MCF 10A (cell line): ENCODE measurements at places on chromosomes 2 and 18. TPM values are rescaled to one million over a fixed set of nuclear protein-coding genes. Genes with fewer than 3 reads are reported as not detected.
A peak's percentile ranks its signal among the peaks of the same experiment; 100 is the strongest.

- no peak overlapping the region for H3K4me3 ChIP-seq
- no peaks in the 10 kb centered on the region for H3K27me3 ChIP-seq
- H3K4me1 ChIP-seq, result peaks cover 17% of the 10 kb centered on the region
- H3K36me3 ChIP-seq, result peaks cover 6% of the 10 kb centered on the region
Observed at GRCh38 chr2:58098254-58099095, 51.9 kb downstream of the VRK2 start.

GRCh38 chr2:230896346-230897115, 28.5 kb downstream of the GPR55 start:
- DNase-seq, result no peak
- no peak overlapping the region for H3K4me3 ChIP-seq
- H3K36me3 ChIP-seq, result no peaks in the 10 kb centered on the region
- H3K4me1 ChIP-seq, result no peaks in the 10 kb centered on the region
- H3K27me3 ChIP-seq, result peaks cover 27% of the 10 kb centered on the region
- no peak overlapping the region for H3K27ac ChIP-seq

Gene ABCA12
- total RNA-seq, result 36.1 and 37.8 TPM in 2 replicates

Gene PPP1R1C
- total RNA-seq, result not detected in 2 replicates

GRCh38 chr2:188410504-188411235, 119.0 kb downstream of the GULP1 start:
- no peaks in the 10 kb centered on the region for H3K4me1 ChIP-seq
- no peak overlapping the region for H3K4me3 ChIP-seq
- no peak overlapping the region for H3K27ac ChIP-seq
- H3K27me3 ChIP-seq, result no peaks in the 10 kb centered on the region
- no peaks in the 10 kb centered on the region for H3K36me3 ChIP-seq

Gene GAL3ST2
- 0.37 TPM in 1 of 2 replicates, not detected in the other for total RNA-seq

Gene IL37
- total RNA-seq, result not detected in 2 replicates

- no peak for DNase-seq
- H3K27ac ChIP-seq, result no peak overlapping the region
- H3K4me3 ChIP-seq, result no peak overlapping the region
- H3K4me1 ChIP-seq, result peaks cover 17% of the 10 kb centered on the region
- H3K27me3 ChIP-seq, result no peaks in the 10 kb centered on the region
Observed at GRCh38 chr2:68769586-68770270, 35.1 kb downstream of the ARHGAP25 start.

Gene C1QL2
- total RNA-seq, result not detected in 2 replicates

Gene MAP2
- 16.2 and 40.2 TPM in 2 replicates for total RNA-seq

DNA sequence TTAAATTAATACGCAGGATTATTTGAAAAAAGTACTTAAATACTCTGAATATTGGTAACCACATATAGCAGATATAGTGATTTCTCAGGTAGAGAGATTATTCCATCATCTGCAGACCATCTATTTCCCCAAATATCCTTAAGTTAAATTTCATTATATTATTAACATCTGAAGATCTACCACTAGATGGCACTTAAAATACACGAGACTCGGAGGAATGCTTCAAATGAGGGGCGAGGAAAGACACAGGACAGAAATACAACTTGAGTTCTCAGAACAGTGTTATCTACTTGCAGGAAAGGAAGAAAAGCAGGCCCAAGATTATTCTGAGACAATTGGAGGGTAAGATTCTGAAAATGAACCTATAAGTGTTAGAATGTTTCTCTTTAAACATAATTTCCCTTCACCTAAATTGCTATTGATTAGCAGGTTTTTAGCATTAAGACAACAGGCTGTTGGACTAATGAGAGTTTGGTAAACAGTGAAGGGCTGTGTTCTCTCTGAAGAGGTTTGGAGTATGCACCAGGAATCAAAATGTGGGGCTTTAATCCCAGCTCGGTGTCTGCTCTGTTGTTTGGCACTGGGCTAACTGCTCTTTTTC, 76.9 kb upstream of the GCFC2 start:
- H3K27ac ChIP-seq, result peak overlapping the region; percentile 71
- peak; percentile 58 for DNase-seq
- peaks cover 28% of the 10 kb centered on the region for H3K4me1 ChIP-seq
- H3K4me3 ChIP-seq, result no peak overlapping the region

- no peaks in the 10 kb centered on the region for H3K27me3 ChIP-seq
- no peak overlapping the region for H3K4me3 ChIP-seq
- no peak for DNase-seq
- H3K27ac ChIP-seq, result no peak overlapping the region
- H3K36me3 ChIP-seq, result no peaks in the 10 kb centered on the region
Observed at GRCh38 chr2:234355021-234355720, 141.7 kb downstream of the ARL4C start.

DNA sequence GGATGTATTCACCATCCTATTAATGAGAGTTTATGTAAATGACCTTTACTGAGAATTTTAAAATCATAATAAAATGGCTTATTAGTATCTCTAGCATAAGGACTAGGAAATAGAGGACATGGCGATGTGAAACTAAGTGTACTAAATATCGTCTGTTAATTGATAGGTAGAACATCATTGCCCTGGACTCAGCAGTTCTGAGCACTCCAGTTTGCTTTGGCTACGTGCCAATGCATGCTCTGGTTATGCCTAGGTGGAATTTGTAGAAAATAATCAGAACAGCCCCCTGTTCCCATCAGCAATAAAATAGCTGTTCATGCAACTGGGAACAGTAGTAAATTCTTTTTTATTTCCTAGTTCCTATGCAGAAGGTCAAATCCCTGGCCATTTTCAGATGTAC, 247.8 kb downstream of the DOK6 start:
- no peak overlapping the region for H3K4me3 ChIP-seq
- DNase-seq, result peak; percentile 6
- H3K4me1 ChIP-seq, result no peaks in the 10 kb centered on the region
- no peak overlapping the region for H3K27ac ChIP-seq

- H3K27ac ChIP-seq, result no peak overlapping the region
- H3K4me1 ChIP-seq, result no peaks in the 10 kb centered on the region
- no peak for DNase-seq
- no peak overlapping the region for H3K4me3 ChIP-seq
Observed at GRCh38 chr2:52844701-52845423, 922.7 kb upstream of the CHAC2 start.

GRCh38 chr2:158688721-158689120, 106.4 kb upstream of the DAPL1 start:
- H3K27ac ChIP-seq, result no peak overlapping the region
- H3K27me3 ChIP-seq, result no peaks in the 10 kb centered on the region
- H3K36me3 ChIP-seq, result no peaks in the 10 kb centered on the region

Gene ATP6V1C2
- total RNA-seq, result 0.19 and 0.47 TPM in 2 replicates

Gene TUBB8B
- total RNA-seq, result not detected in 2 replicates

DNA sequence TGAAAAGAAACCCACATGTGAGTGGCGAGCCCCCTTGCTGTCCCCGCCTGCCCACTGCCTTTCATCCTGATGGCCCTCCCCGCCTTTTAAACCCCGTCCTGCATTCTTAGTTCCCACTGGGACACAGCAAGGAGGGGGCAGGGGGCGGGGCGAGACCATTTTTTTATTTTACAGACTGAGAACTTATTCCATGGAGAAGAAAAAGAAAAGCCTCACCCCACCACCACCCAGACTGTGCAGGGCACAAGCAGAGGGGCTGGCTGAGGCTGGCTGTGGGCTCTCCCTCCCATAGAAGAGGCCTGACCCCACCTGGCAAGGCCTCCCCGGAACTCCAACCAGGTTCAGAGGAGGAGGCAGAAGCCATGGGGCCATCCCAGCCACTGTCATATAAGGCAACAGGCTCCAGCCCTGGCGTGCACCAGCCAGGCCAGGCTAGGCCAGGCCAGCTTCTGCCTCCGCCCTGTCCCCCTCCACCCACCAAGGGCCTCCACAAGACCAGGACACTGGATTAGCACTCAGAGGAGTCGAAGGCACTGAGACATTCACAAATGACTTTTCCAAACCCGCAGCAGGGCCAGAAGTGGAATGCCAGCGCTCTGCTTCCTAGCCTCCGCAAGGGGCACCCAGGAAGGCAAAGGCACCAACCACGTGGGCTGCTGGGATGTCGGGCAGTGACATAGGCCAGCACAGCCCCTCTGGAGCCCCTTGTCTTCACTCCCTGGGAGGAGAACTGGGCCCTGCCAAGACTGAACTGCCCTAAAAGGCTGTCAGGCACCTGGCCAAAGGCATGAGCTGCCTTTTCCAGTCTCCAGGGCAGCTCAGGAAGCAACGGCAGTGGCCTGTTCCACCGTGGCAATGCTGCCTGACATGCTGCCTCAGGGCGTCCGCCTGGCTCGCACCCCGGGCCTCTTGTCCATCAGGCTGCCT, 37.5 kb upstream of the SEMA4C start:
- H3K27me3 ChIP-seq, result no peaks in the 10 kb centered on the region
- no peak for DNase-seq
- no peaks in the 10 kb centered on the region for H3K4me1 ChIP-seq
- no peaks in the 10 kb centered on the region for H3K36me3 ChIP-seq

Gene RAPH1
- 78.0 and 79.8 TPM in 2 replicates for total RNA-seq

- no peaks in the 10 kb centered on the region for H3K4me1 ChIP-seq
- DNase-seq, result no peak
- H3K4me3 ChIP-seq, result no peak overlapping the region
Observed at GRCh38 chr2:229511524-229511923, 202.8 kb downstream of the DNER start.

Gene CD8B2
- total RNA-seq, result not detected in 2 replicates

Gene THSD7B
- not detected in 2 replicates for total RNA-seq

DNA sequence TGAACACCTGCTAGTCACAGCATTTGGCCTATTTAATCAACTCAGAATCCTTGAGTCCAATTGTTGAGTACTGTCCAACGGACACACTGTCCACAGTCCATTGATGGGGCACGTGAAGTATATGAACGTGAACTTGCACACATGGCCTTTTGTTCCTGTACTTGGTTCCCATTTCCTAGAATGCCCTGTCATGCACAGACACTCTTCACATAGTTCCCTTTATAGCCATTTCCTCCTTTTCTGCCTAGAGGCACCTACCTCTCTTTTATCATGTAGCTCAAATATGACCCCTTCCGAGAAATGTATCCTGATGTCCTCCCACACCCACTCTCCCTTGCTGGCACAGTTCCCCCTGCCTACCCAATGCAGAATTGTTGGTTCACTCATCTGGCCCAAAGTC, 8.7 kb upstream of the CRYGA start:
- no peaks in the 10 kb centered on the region for H3K36me3 ChIP-seq
- DNase-seq, result no peak

- no peak for DNase-seq
- H3K27me3 ChIP-seq, result no peaks in the 10 kb centered on the region
- peaks cover 23% of the 10 kb centered on the region for H3K4me1 ChIP-seq
- H3K36me3 ChIP-seq, result no peaks in the 10 kb centered on the region
Observed at GRCh38 chr2:28453396-28453795, 42.5 kb upstream of the PLB1 start.

- H3K27me3 ChIP-seq, result no peaks in the 10 kb centered on the region
- peaks cover 8% of the 10 kb centered on the region for H3K36me3 ChIP-seq
- H3K4me3 ChIP-seq, result no peak overlapping the region
- peak; percentile 61 for DNase-seq
- H3K27ac ChIP-seq, result no peak overlapping the region
Observed at GRCh38 chr2:8872821-8873432, 35.5 kb upstream of the KIDINS220 start.

- H3K27me3 ChIP-seq, result no peaks in the 10 kb centered on the region
- H3K36me3 ChIP-seq, result peaks cover 12% of the 10 kb centered on the region
- H3K27ac ChIP-seq, result no peak overlapping the region
- no peak for DNase-seq
Observed at GRCh38 chr2:46318579-46319460, 21.6 kb downstream of the EPAS1 start.

Gene RUFY4
- total RNA-seq, result not detected in 2 replicates

DNA sequence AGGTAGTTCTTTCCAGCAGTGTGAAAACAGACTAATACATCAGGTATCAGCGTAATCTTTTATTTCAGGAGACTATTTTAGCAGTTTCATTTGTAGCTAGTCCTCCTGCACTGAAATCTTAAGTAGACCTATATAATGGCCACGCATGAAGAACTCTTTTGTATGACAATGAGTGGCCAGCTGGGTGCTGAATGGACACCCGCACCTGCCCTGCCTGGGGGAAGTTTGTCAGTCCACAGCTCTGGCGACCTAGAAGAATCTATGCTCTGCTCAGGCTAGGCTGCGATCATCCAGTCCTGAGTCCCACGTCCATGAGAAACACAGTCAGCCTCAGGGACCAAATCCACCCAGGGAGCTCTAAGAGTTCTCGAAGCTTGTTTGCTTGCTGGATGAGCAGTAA, 709.2 kb upstream of the ID2 start:
- no peaks in the 10 kb centered on the region for H3K27me3 ChIP-seq
- no peaks in the 10 kb centered on the region for H3K36me3 ChIP-seq
- DNase-seq, result no peak

DNA sequence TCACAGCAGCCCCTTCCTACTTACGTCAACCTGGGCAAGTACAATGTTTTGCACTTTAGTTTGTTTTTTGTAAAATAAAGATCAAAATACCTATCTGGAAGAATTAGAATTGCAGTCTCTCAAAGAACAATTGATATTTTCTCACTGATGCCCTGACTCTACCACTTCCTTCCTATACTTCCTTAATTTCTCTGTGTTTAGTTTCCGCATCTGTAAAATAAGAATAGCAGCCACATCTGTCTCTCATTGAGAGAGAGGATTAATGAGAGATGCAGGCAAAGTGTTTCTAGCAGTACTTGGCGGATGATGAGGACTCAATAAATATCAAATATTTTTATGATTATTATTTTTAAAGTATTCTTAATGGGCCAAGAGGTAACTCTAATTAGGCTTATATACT, 122.6 kb upstream of the PIEZO2 start:
- no peak overlapping the region for H3K27ac ChIP-seq
- DNase-seq, result no peak
- H3K36me3 ChIP-seq, result no peaks in the 10 kb centered on the region
- H3K4me1 ChIP-seq, result no peaks in the 10 kb centered on the region
- H3K27me3 ChIP-seq, result peaks cover 5% of the 10 kb centered on the region

Gene C18orf54
- 4.4 and 5.5 TPM in 2 replicates for total RNA-seq

Gene HOXD13
- total RNA-seq, result not detected in 2 replicates

Gene PLCL1
- 0.12 and 0.22 TPM in 2 replicates for total RNA-seq

Gene EMILIN1
- total RNA-seq, result 0.20 and 0.21 TPM in 2 replicates

Gene IER3IP1
- total RNA-seq, result 14.1 and 14.5 TPM in 2 replicates

Gene MOGAT1
- total RNA-seq, result not detected in 2 replicates

DNA sequence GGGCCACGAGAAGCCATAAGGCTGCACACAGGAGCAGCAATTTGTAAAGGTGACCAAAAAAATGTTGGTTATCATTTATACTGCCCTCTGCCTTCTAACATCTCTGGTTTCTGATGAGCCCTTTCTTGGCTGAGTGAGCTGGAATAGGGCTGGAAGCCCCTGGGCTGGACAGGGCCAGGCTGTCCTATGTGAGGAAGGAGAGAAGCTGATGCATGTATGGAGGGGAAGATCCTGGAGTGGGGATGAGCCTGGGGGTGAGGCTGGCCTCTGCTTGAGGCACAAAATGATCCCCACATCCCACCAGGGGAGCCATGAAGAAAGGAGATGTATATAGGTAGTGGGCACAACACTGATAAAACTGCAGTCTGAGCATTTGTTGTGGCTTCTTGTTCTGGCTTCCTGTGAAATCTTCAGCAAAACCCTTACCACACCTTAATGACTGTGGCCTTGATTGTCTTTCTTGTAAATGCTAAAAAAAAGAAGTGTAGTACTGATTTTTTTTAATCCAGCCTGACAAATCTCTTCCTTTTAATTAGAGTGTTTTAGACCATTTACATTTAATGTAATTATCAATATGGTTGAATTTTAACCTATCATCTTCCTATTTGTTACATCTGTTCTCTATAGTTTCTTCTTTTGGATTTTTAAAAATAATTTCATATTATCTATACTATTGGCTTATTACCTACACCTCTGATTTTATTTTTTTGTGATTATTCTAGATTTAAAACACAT, 5.6 kb downstream of the SNED1 start:
- H3K36me3 ChIP-seq, result peaks cover 21% of the 10 kb centered on the region
- no peak for DNase-seq
- H3K27me3 ChIP-seq, result no peaks in the 10 kb centered on the region

- peak; percentile 36 for DNase-seq
- peak overlapping the region; percentile 32 for H3K27ac ChIP-seq
- no peak overlapping the region for H3K4me3 ChIP-seq
- peaks cover 7% of the 10 kb centered on the region for H3K4me1 ChIP-seq
- H3K36me3 ChIP-seq, result peaks cover 6% of the 10 kb centered on the region
- H3K27me3 ChIP-seq, result no peaks in the 10 kb centered on the region
Observed at GRCh38 chr18:3217948-3218647, 1.7 kb downstream of the MYOM1 start.
